Activated CD4-positive, CD25-positive, alpha-beta regulatory T cell treated with anti-CD3 and anti-CD28 coated beads, Interleukin-2, amount 50 U/mL, for 16 hours (primary cell): ENCODE measurements at places on chromosomes 5 and 9.

- DNase-seq: no peak
Observed at GRCh38 chr5:2006971-2007291, 124.2 kb upstream of the IRX4 start.

GRCh38 chr9:119768266-119768665 is 399.0 kb upstream of the BRINP1 start:
- DNase-seq: no peak

DNA sequence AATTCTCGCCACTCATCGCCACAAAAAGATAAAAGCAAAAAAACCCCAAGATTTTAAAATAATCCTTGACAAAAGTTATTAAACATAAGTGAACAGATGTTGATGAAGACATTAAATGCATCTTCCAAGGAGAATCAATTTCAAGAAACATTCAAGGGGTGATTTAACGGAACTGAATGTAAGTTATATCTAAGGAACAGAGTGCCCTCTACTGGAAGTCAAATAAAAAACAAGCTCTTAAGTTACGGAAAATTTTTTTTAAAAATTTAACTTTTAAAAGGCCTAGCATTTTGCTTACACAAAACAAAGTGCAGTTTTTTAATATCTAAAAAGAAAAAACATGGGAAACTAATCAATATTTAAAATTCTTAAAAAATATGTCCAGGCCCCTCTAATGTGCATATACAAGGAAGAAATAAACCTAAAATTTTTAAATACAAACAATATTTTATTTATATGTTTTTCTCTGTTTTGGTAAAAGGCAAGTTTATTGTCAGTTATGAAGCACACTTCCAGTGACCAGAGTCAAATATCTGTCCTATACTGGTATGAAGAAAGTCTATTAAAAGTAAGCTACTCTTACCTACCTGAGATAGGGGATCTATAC is 28.0 kb downstream of the TEX10 start:
- DNase-seq: no peak

GRCh38 chr5:54285686-54286085 is 24.7 kb downstream of the ARL15 start:
- no peak for DNase-seq

GRCh38 chr5:140351609-140352334 is 5.4 kb upstream of the HBEGF start:
- DNase-seq: peak; percentile 57

DNA sequence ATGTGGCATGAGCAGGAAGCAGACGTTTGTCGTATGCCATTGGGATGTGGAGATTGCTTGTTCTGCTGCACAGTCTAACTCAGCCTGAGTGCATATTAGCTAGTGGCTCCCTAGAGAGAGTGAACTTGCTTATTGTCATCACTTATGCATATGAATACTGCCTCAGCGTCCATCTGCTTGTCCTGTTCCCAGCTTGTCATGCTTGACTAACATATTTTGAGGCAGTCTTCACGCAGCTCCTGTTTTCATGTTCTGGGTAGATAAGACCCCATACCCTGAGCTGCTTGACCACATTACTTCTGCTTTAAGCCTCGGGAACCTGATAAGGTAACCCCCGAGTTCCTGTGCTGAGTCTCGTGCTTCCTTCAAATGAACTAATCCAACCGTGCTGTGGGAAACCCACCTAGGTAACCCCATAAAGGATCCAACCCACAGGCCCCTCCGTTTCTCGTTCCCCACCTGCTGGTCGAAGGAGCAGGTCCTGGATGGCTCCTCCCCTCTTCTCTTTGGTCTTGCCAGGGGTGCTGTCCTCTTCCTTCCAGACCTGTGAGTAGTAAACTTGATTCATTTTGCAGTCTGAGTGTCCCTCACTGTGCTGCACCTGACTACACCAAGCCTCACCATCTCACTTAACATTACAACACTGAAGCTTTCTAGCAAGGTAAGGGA is 25.0 kb downstream of the ANKRD33B start:
- no peak for DNase-seq

DNA sequence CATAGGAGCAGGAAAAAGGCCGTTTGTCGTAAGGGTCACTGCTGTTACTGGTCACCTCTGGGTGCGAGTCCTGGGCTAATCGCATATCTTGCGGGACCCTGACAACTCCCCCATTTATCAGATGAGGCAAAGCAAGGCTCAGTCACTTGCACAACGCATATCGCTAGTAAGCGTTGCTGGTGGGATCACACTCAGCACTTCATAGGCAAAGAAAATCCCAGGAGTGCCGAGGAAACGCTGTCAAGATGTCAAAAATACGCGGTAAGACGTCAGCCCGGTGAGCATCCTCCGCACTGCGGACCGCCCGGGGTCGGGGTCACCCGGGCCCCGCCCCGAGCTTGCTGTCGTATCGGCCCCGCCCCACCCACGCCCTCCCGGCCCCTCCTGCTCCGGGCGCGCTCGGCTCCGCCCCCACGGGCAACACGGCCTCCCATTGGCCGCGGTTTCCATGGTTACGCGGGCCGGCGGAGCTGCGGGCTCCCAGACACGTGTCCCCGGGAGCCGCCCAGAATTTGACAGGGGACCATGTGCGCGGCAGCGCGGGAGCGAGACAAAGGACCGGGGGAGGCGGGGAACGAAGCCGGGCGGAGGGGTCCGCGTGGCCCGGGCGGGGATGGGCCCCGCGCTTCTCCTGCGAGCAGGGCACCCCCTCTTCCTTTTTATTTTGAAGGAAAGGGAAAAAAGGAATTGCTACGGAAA is 80.2 kb upstream of the IER5L start:
- peak; percentile 72 for DNase-seq

DNA sequence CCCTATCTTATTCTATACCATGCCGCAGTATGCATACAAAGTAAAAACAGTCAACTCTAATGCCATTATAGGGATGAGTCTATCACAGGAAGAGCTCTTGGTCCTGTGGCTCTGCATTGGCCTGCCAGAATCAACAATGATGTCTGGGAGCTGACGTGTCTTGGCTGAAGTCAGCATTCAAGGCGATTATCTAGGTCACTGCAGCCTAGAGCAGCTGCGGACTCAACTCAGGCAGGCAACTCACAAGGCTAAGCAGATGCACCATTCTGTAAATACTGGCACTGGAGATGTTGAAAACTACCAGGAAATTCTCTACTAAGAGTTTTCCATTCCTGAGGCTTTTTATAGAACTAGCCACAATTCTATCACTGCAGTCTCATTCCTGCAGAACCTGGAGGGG is 13.3 kb downstream of the SPATA9 start:
- no peak for DNase-seq

- no peak for DNase-seq
Observed at GRCh38 chr5:108521841-108522506, 140.1 kb upstream of the FBXL17 start.

DNA sequence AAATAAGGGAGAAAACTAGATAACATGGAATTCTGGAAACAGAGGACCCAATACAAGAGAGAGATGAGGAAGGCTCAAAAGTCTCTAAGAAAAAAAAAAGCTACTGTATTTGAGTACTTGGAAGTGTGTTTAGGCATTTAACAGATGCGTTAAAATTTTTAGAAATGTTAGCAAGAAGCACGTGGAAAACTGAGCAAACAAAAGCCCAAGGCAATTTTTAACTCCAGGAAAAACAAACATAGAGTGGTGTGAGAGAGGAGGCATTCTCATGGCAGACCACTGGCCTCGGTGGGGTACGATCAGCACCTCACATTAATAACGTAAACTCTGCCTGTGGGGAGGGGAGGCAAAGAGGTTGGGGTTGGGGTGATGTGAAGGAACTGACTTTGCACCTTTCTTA is 321.4 kb downstream of the GADD45G start:
- DNase-seq: no peak

DNA sequence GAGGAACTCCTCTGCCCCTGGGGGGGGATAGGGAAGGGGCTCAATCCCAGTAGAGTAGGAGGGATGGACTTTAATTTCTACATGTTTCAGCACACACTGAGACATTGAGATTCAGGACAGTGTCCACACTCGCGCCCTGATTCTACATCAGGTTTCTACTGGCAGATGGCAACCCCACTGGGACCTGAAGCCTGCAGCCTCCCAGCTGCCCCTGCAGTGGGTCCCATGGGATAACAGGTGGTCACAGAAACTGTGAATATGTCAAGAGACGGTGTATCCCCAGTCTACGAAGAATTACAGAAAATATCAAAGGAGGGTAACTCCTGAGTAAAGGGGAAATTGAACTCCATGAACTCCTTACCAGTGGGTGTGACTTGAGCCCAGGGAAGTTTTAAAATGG is 2.4 kb upstream of the TERT start:
- DNase-seq: no peak
